ENCODE measurements at places on chromosomes 7 and 10.

GRCh38 chr10:64113375-64113774 is 592.2 kb downstream of the REEP3 start:
- DNase-seq, result no peak

- DNase-seq, result no peak
Measured at GRCh38 chr10:133143200-133143533, 16.9 kb upstream of the KNDC1 start.

DNA sequence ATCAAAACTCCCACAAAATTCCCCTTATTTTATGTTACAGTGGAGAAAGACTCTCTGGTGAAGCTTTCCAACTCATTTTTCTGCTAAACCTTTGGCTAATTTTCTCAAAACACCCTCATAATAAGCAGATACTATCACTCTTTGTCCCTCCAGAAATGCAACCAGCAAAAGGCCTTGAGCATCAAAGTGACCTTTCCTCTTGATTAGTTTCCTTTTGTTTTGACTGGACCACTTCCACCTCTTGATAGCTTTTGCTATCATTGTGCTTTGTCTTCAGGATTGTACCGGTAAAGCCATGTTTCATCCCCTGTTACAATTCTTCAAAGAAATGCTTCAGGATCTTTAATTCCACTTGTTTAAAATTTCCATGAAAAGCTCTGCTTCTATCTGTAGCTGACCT is 115.1 kb upstream of the SLC13A1 start:
- DNase-seq, result no peak

GRCh38 chr7:15784694-15785030 is 98.2 kb upstream of the MEOX2 start:
- no peak for DNase-seq

GRCh38 chr10:86245015-86245394 is 121.6 kb downstream of the GRID1 start:
- no peak for DNase-seq

- no peak for DNase-seq
Measured at GRCh38 chr7:75756206-75756990, 15.6 kb downstream of the CCL26 start.

DNA sequence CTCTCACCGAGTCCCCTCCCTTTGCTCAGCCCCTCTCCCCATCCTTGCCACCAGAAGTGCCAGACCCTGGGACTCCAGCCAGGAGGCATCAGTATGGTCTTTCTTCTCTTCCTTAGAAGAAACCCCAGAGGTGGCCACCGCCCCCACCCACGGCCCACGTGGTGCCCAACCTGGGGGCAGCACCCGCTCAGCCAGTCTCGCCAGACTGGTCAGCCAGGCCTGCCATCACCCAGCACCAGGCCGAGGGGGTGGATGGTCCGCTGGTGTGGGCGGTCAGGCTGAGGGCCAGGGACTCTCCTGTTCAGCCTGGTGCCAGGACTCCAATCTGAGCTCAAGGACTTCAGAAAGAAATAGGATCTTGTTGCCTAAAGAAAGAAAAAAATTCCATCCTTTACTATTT is 5.8 kb upstream of the CLDN4 start:
- DNase-seq, result no peak

GRCh38 chr7:155667241-155667829 is 22.9 kb downstream of the RBM33 start:
- no peak for DNase-seq

- DNase-seq, result no peak
Measured at GRCh38 chr10:51772387-51772786, 73.0 kb upstream of the CSTF2T start.

DNA sequence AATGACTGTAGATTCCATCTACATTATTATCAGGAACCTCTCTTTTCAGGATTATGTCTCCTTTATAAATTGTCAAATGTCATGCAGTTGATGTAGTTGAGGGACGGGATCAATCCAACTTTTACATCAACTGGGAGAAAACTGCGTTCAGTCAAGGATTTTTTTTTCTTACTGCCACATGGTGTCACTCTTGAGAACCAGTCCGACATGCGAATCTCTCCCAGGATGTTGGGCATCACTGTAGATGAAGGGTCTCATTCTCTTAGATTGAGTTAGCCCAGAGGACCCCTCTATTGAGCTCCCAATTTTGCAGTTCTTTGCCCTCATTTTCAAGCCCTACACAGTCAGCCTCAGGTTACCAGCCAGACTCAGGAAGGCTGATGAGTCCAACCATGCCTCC is 120.3 kb upstream of the PTPRZ1 start:
- no peak for DNase-seq

GRCh38 chr10:77715088-77715487 is 77.5 kb upstream of the KCNMA1 start:
- DNase-seq, result no peak

GRCh38 chr10:47198221-47198620 is 101.8 kb upstream of the GDF10 start:
- DNase-seq, result no peak

- DNase-seq, result no peak
Measured at GRCh38 chr7:37445790-37446189, 2.9 kb downstream of the ELMO1 start.

GRCh38 chr7:90689260-90689659 is 93.1 kb downstream of the CDK14 start:
- no peak for DNase-seq

GRCh38 chr7:42002654-42003053 is 234.4 kb downstream of the GLI3 start:
- DNase-seq, result no peak

GRCh38 chr7:137618748-137619147 is 228.0 kb downstream of the DGKI start:
- no peak for DNase-seq

DNA sequence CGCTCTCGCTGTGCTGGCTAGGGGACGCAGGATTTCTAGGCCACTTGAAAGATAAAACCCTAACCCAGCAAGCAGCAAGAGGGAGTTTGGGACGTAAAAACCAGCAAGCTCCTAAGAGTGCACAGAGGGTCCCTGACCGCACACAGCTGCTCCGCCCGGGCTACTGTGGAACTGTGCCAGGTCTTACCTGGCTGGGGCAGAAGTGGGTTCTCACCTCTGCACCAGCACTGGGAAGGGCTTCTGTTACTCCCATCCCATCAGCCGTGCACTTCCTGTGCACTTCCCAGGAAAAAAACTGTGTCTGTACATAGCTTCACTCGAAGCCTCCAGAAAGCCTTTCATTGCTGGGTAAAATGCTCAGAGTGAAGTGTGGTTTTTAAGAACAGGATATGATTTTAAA is 45.9 kb upstream of the PTF1A start:
- no peak for DNase-seq

DNA sequence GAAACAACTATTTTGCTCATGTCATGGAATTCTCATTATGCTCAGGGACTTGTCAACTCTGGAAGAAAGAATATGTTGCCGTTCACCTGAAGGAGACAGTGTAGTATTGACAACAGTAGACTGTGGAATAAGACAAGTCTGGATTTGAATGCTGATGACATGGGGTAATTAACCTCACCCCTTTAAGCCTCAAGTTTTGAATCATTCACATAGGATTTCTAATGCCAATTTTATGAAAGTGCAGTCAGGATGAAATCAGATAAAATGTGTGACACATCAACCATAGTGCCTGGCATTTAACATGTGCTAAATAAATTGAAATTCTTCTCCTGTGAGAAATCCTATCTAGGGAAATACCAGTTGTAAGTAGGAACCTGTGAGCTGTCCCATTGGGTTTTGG is 305.8 kb downstream of the KIF20B start:
- no peak for DNase-seq

- no peak for DNase-seq
Measured at GRCh38 chr7:69259445-69259844, 338.8 kb upstream of the AUTS2 start.

- DNase-seq, result no peak
Measured at GRCh38 chr10:98340261-98340939, 72.4 kb upstream of the LOXL4 start.

Data from activated gamma-delta T cell (primary cell).